DND-41 (cell line): ENCODE measurements at places on chromosomes 3 and 15.

- peak; percentile 61 for DNase-seq
These were observed 6.7 kb downstream of the TNFSF10 start for GRCh38 chr3:172516318-172517214.

GRCh38 chr3:156664011-156664830 is 10.2 kb upstream of the TIPARP start:
- DNase-seq: no peak

DNA sequence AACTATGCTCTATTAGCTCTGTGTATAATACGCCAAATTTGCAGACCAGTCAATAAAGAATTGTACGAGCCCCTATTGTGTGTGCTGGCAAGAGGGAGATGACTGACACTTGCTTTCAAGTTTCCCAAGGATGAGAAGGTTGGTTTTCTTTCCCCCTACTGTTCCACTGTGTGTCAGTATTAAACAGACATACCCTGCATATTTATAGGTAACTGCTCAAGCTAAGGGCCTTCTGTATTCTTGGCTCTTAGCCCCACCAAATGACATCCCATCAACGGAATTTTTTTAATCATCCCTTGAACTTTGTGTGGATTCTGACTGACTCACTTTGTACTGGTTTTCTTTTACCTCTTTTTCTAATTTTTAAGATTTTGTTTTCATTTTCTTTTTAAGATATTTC is 60.6 kb upstream of the GYG1 start:
- no peak for DNase-seq

DNA sequence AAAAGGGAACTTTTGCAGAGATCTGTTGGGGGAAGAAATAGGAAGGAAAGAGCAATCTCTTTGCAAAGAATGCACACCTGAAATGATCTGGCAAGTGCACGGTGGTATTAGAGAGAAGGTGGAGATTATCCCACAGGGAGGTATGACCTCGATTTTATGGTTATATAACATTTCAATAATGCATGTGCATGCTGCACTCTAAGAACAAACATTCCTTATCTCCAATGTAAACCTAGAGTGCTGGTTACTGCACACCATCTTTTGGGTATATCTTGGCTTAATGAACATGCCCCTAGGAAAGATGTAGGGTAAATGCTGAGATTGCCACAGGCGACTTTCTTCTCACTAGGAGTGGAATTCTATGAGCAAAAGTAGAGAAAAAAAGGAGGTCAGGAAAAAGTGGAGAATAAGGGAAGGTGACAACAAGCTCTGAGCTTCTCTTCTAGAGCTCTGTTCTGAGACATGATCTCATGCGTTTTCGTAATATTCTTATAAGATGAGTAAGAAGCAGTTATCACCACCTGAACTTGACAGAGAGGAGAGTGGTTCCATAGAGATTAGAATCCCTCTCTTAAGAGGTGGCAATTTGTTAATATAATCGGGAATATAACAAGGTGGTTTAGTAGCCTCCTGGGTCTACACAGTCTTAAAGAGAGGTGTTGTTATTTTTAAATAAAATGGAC is 117.5 kb upstream of the TMC3 start:
- DNase-seq: no peak

- no peak for DNase-seq
These were observed 33.4 kb downstream of the LRRFIP2 start for GRCh38 chr3:37140899-37141541.

DNA sequence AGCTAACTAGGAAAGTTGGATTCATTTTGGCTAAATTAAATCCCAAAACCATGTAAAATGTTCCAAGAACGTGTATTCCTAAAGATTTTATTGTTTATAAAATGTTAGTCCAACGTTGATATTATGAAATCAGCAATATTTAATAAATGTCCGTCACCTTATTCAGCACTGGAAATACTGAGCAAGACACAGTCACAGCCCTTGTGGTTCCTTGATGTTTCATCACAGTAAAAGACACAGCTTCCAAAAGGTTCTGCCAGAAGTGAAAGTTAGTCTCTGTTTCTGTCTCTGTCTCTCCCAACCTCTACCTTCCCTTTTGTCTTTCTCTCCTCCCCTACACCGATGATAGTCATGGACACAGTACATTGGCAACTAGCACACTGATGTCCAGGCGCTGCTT is 82.2 kb upstream of the BOC start:
- DNase-seq: no peak

DNA sequence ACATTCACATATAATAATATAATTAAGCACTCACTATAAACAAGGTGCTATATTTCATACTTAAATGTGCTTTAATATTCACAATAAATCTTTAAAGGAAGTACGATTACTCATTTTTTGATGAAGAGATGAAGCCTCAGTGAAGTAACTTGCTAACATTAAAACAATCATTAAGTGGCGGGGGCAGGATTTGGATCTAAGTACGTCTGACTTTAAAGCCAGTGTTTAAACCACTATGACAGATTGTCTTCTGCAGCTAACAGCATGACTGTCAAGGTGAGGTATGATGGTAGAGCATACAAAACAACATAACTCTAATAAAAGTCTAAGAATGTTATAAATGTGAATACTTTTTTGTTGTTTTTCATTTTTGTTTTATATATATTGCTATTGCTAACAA is 862.1 kb downstream of the ROBO1 start:
- DNase-seq: no peak

GRCh38 chr3:55598224-55598623 is 111.1 kb upstream of the WNT5A start:
- DNase-seq: no peak

DNA sequence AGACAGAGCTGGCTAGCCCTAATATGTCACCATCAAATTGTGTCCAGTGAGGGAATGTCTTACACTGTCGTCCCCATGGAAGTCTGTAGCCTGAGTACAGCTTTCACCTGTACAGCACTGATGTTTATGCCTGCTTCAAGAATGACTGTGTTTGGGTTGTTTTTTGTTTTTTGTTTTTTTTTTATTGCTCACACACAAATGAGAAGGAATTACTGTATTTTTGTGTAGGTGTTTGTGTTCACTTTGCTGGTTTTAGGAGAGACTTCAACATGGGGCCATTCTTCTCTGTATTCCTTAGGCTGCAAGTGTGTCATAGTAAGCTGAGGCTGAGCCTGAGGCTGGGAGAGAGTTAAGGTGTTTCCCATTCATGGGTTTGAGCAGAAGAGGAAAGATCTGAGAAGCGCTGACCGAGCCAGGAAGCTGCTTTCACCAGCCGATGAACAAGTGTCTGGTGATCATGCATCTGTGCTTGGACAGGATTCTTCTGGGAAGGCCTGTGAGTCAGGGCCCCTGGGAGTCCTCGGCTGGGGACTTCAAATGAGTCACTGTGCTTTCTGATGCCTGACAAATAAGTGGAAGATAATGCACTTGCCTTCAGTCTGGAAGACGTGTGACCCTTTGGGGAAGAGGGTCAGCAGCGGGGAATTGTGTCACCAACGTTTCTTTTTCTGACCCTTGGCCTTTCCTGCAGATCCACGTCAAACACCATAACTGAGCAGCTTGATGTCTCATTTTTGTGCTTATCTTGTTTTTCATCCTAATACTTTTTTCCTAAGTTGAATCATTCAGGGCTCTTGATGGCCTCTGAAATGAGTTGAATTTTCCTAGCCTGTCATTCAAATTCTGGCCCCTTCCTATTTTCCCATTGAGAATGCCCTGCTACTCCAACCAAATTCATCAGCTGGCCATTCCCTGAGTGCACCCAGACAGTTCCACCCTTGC is 36.7 kb upstream of the ZBTB38 start:
- DNase-seq: no peak

GRCh38 chr3:354432-354831 is 157.9 kb downstream of the CHL1 start:
- DNase-seq: peak; percentile 40

DNA sequence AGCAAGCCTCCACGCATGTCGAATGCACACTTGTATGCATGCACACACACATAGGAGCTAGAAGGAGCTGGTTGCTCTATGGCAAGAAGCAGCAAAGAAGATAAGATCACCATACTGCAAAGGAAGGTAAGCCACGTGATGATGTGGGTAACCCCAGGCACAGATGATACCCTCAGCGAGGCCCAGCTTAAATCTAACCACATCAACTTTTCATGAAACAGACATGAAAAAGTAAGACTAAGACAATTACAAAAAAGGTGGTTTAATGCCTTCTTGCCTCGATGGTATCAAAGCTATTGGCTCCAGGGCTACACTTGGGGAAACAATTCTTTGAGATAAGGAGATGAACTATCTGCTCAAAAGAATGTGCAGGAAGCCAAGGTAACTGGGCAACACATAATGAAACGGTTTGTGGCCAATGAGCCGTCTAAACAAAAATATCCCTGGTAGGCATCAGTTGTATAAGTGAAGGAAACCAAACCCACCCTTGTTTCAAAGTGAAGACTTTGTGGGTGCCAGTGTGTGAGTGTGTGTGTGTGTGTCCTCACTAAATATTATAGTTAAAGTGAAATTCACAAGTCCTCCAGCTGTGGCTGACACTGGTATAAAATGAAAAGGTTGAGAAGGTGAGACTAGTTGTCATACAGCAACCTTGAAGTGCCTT is 365.7 kb upstream of the ICE2 start:
- peak; percentile 64 for DNase-seq

- DNase-seq: no peak
These were observed 9.9 kb upstream of the UBL7 start for GRCh38 chr15:74470631-74471395.

DNA sequence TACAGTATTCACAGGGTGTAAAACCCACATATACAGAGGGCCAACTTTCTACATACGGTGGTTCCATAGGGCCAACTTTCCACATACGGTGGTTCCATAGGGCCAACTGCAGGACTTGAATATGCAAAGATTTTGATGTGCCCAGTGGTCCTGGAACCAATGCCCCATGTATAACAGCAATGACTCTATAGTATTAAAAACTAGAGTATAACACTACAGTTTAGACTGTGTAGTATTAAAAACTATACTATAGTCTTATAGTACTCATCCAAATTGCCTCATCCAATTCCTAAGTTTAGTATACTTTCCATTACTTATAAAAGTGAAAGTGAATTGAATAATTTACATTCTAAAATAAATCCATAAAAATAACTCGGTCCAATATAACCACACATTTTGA is 75.9 kb downstream of the GSK3B start:
- DNase-seq: no peak

GRCh38 chr3:83524901-83525300 is 1433.9 kb upstream of the CADM2 start:
- no peak for DNase-seq

- DNase-seq: no peak
These were observed 127.0 kb downstream of the LIPC start for GRCh38 chr15:58558777-58559176.

GRCh38 chr3:171960159-171960558 is 79.2 kb upstream of the FNDC3B start:
- no peak for DNase-seq

DNA sequence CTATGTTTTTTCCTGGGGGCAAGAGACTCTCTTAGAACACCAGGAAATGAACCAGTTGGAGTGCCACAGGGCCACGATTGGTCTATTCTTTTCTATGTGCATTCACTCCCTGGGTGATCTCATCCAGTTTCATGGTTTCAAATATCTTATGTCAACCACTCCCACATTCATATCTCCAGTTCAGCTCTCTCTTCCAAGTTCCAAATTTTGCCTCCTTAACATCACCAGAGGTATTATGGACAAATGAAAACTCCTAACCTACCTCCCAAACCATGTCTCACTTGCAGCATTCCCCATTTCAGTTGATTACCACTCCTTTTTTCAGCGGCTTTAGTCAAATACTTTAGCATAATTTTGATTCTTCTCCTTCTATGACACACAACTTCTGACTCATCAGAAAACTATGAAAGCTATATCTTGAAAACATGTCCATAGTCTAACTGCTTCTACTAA is 203.1 kb upstream of the SEMA6D start:
- DNase-seq: no peak

DNA sequence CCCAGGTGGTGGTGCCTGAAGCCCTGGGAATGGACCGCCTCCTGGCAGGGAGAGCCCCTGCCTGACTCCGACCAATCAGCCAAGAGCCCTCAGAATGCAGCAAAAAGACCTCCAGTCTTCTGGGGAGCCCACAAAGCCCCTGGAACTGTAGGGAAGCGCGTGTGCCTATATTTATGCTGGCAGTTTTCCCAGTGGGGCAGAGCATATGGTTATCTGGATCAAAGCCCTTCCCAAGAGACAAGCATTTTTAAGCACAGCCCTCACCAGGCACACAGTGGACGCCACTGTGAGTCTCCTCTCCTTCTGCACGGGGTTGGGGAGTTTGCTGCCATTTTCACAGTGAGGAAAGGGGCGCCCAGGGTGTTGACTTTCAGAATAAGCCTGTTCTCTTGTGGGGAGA is 80.9 kb upstream of the RPL32 start:
- DNase-seq: no peak

DNA sequence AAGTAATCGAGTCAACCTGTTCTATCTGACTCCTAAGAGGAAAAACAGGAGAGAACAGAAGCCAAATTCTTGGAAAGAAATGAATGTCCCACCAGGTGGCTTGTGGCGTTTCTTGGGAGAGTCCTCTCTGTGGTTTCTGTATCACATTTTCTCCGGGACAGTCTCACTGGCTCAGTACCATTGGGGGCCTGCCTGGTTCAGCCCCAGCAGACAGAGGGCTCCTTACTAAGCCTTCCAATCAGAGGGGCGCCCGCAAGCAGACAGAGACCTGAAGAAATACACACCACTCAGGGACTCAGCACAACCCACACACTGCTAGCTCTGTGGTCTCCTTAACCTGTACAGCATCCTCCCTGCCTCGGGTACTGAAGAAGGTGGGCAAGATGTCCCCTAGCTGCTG is 302.1 kb downstream of the TLE3 start:
- DNase-seq: no peak

DNA sequence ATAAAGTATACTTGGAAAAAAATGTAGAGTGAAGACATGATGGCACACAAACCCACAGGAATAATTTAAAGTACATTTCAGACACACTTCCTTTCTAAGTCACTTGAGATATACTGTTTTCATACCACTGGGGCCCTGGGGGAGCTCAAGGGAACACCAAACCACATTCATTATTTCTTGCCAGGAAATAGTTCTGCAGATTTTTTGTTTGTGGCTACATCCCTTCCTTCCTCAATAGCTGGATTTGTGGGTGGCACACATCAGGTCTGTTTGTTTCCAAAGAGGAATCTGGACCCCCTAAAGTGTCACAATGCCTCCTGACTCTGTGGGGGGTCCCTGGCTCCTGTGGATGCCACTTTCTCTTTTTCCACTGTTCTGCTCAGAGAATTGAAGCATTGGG is 153.5 kb upstream of the COL8A1 start:
- no peak for DNase-seq

DNA sequence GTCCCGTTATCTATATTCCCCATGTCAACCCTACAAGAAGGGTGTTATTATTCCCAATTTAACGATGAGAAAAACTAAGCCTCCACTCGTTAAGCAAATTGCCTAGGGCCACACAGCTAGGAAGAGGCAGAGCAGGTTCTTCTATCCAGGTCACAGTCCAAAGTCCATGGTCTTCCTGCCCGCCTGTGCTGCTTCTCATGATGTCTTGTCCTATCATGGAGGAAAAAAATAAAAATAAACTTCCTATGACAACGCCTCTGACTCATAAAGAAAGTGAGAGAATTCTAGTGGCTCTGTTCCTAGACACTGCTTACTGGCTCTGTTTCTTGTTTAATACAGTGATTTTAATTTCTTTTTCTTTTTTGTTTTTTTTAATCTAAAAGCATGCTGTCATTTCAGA is 9.7 kb downstream of the COL8A1 start:
- no peak for DNase-seq

- no peak for DNase-seq
These were observed 52.5 kb downstream of the PIAS1 start for GRCh38 chr15:68106656-68107055.
